ENCODE measurements at places on chromosomes 13 and 19. TPM values are rescaled to one million over a fixed set of nuclear protein-coding genes. Genes with fewer than 3 reads are reported as not detected.

The ZNF556 gene
- not detected for total RNA-seq

The SLITRK6 gene
- total RNA-seq: not detected

DNA sequence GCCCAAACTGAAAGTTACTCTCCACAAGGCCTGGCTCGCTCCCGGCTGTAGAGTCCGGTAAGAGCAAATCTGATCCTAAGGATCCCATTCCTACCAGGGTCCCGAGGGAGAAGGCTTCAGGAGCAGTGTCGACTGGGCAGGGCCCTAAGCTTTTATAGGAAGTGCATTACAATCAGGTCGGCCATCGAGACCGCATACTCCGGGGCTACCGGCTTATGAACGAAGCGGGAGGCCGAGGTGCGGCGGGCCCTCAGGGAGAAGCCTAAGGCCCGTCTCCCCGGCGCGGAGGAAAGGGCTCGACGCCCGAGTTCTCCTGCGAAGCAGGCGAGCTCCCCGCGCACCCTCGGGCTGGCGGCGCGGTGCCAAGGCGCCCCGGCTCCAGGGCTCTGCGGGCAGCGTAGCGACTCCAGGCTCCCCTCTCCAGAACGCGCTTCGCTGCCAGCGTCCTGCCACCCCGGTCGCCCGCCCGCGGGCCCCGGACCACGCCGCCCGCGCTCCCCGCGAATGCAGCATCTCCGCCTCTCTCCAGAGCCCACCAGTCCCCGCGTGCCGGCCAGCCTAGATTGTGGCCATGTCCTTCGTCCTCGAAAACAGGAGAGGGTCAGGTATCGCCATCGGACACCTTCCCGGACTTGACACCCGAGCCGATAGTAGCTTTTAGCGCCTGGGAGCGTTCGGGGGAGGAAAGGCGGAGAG, 1.4 kb downstream of the EFNB2 start:
- no peaks in the 10 kb centered on the region for H3K27me3 ChIP-seq
- peak; percentile 17 for DNase-seq
- H3K36me3 ChIP-seq: peaks cover 36% of the 10 kb centered on the region

GRCh38 chr19:14804765-14805164, 26.4 kb upstream of the ADGRE2 start:
- DNase-seq: no peak
- peaks cover 36% of the 10 kb centered on the region for H3K27me3 ChIP-seq
- no peaks in the 10 kb centered on the region for H3K4me1 ChIP-seq
- no peaks in the 10 kb centered on the region for H3K36me3 ChIP-seq

DNA sequence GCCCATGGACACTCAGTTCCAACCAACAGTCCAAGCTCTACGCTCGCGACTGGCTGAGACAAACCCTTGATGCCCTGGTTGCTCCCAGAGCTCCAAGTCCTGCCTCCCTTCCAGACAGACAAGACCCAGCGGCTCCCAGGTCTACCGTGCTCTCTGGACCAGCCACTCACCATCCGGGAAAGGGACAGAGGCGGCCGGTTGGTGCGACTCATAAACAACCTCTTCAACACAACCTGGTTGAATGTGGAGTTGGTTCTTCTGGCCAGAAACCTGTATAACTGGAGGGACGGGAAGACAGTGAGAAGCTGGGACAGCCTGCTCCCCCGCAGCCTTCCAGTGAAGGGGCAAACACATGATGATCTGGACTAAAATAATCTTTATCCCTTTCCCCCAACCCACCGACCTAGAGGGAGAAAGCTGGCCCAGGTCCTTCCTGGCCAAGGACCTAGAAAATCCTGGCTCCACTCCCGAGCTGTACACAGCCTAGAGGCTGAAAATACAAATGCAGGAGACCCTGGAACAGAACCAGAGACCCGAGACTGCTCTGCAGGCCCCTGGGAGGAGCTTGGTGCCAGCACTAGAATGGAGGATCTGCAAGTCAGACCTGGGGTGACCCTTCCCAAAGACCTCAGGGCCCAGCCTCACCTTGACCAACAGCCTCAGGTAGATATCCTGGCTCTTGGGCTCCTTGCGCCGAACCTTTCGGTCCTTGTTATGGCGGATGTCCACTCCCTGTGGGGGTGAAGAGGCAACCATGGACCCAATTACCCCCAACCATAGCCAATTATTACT, 1.6 kb downstream of the RPL18 start:
- H3K4me3 ChIP-seq: peak overlapping the region; percentile 94
- no peak for DNase-seq
- H3K36me3 ChIP-seq: peaks cover 69% of the 10 kb centered on the region
- no peaks in the 10 kb centered on the region for H3K27me3 ChIP-seq
- H3K4me1 ChIP-seq: peaks cover 54% of the 10 kb centered on the region

DNA sequence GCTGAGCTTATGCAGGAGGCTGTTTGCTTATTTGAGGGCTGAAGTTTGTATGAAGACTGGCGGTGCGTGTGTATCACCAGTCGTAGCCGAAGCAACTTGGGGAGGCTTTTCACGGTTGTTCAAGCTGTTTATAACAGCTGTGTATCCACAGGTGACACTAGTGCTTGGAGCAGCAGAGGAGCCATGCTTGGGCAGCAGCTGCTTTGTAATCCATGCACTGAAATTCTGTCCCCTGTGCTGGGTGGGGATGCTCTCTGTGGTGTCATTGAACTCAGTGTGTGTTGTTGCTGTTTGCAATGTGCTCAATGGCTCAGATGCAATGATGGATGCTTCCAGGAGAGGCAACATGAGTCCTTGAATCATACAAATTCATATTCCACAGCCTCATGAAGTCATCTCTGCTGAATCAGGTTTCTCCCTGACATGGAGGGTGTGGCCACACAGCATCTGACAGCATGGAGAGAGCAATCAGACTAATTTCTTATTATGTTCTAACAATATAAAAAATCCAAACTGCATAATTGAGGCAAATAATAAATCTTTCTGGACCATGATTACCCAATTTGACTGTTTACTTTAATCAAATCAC, 18.8 kb upstream of the GTF3A start:
- H3K4me3 ChIP-seq: no peak overlapping the region
- peaks cover 38% of the 10 kb centered on the region for H3K27me3 ChIP-seq
- H3K4me1 ChIP-seq: peaks cover 17% of the 10 kb centered on the region
- no peak for DNase-seq
- H3K27ac ChIP-seq: no peak overlapping the region

The PGLYRP1 gene
- not detected for total RNA-seq

GRCh38 chr19:47711652-47712242, 1.5 kb upstream of the EHD2 start:
- H3K4me1 ChIP-seq: peaks cover 23% of the 10 kb centered on the region
- peaks cover 43% of the 10 kb centered on the region for H3K36me3 ChIP-seq
- no peak for DNase-seq
- H3K4me3 ChIP-seq: peak overlapping the region; percentile 5
- H3K27me3 ChIP-seq: no peaks in the 10 kb centered on the region

DNA sequence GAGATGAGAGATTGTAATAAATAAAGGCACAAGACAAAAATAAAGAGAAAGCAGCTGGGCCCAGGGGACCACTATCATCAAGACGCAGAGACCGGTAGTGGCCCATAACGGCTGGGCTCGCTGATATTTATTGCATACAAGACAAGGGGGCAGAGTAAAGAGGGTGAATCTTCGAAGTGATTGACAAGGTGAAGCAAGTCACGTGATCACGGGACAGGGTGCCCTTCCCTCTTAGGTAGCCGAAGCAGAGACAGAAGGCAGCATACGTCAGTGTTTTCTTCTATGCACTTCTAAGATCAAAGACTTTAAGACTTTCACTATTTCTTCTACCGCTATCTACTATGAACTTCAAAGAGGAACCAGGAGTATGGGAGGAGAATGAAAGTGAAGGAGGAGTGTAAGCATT, 4.6 kb upstream of the PRKCG start:
- H3K4me1 ChIP-seq: peaks cover 38% of the 10 kb centered on the region
- DNase-seq: no peak
- H3K27ac ChIP-seq: peak overlapping the region; percentile 89

- H3K36me3 ChIP-seq: no peaks in the 10 kb centered on the region
- no peak overlapping the region for H3K4me3 ChIP-seq
- no peaks in the 10 kb centered on the region for H3K4me1 ChIP-seq
Measured at GRCh38 chr19:13003081-13003480, 7.8 kb downstream of the NFIX start.

- H3K36me3 ChIP-seq: peaks cover 66% of the 10 kb centered on the region
- H3K4me1 ChIP-seq: peaks cover 67% of the 10 kb centered on the region
- H3K4me3 ChIP-seq: peak overlapping the region; percentile 91
- DNase-seq: peak; percentile 73
Measured at GRCh38 chr19:44644402-44645016, 799 bp downstream of the PVR start.

- no peak for DNase-seq
- H3K27me3 ChIP-seq: no peaks in the 10 kb centered on the region
- no peak overlapping the region for H3K27ac ChIP-seq
- no peak overlapping the region for H3K4me3 ChIP-seq
- peaks cover 20% of the 10 kb centered on the region for H3K4me1 ChIP-seq
- peaks cover 10% of the 10 kb centered on the region for H3K36me3 ChIP-seq
Measured at GRCh38 chr19:38060331-38060730, 153.3 kb downstream of the SIPA1L3 start.

DNA sequence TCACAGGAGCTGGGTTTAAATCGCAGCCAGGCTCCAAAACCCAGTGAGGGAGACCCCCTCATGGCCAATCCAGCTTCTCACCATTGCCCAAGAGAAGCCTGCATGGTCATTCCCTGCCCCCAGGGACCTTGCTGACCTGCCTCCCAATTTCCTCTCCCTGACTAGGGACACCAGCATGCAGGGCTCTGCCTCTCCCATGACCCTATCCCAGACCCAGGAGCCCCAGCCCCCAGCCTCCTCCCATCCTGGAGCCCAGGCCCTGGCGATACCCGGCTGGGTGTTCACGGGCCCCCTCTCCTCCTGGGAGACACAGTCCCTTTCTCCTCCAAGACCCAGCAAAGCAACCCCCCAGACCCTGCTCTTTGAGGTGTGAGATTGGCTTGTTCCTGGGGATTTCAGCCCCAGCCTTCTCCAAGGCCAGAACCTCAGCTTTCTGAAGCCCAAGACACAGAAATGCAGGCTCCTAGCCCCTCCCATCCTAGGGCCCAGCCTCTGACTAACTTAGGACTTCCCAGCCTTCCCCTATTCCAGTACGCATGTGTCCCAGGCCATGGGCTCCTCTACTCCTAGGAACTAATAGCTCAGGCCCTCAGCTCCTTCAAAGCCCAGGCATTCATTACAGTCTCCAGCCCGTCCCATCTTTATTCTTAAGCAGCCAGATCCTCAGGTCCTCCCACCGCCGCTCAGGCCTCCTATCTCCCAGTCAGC, 1.1 kb downstream of the GYS1 start:
- H3K27ac ChIP-seq: peak overlapping the region; percentile 94
- no peaks in the 10 kb centered on the region for H3K27me3 ChIP-seq
- peak; percentile 53 for DNase-seq
- peaks cover 35% of the 10 kb centered on the region for H3K4me1 ChIP-seq
- peaks cover 61% of the 10 kb centered on the region for H3K36me3 ChIP-seq
- H3K4me3 ChIP-seq: peak overlapping the region; percentile 92

- peak overlapping the region; percentile 96 for H3K4me3 ChIP-seq
- DNase-seq: peak; percentile 61
- H3K36me3 ChIP-seq: peaks cover 63% of the 10 kb centered on the region
- peak overlapping the region; percentile 87 for H3K27ac ChIP-seq
- H3K27me3 ChIP-seq: no peaks in the 10 kb centered on the region
Measured at GRCh38 chr19:35545855-35546381, 492 bp downstream of the TMEM147 start.

The NLRP9 gene
- not detected for total RNA-seq

DNA sequence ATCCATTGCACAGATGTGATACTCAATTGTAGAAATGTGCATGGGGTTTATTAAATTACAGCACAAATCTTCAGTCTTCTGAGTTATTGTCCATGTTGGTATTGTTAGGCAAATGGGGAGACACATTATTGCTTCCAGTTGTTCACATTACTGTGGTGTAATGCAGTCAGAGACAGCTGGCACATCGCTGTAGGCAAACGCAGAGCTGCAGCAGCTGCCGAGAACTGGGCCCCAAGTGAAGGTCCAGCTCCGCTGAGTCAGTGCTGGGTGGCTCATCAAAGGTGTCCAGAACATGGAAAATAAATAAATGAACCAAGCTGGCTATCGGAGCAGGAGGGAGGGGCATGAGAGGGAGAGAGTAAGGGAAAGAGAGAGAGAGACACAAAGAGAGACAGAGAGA, 299.1 kb upstream of the OBI1 start:
- H3K27ac ChIP-seq: no peak overlapping the region
- H3K4me1 ChIP-seq: no peaks in the 10 kb centered on the region
- H3K36me3 ChIP-seq: no peaks in the 10 kb centered on the region
- no peak overlapping the region for H3K4me3 ChIP-seq
- no peak for DNase-seq
- H3K27me3 ChIP-seq: no peaks in the 10 kb centered on the region

- H3K4me3 ChIP-seq: no peak overlapping the region
- H3K4me1 ChIP-seq: no peaks in the 10 kb centered on the region
- peak; percentile 28 for DNase-seq
- no peak overlapping the region for H3K27ac ChIP-seq
Measured at GRCh38 chr13:76813891-76814290, 72.3 kb downstream of the KCTD12 start.

DNA sequence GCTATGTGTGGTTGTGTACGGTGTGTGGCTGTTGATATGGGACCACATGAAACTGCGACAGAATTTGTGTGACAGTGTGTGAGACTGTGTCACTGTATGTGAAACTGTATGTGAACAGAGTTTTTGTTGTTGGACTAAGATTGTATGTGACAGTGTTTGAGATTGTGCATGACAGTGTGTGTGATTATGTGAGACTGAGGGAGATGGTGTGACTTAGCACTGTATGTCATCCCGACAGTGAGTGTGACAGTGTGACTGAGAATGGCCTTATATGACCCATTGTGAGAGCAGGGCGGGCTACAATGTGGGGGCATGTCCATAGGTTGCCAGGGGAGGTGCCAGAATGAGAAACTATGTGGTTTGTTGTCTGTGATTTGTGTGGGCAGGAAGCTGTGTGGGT, 930 bp downstream of the ZNF583 start:
- peaks cover 15% of the 10 kb centered on the region for H3K4me1 ChIP-seq
- H3K27me3 ChIP-seq: no peaks in the 10 kb centered on the region
- H3K36me3 ChIP-seq: peaks cover 16% of the 10 kb centered on the region
- DNase-seq: no peak
- H3K27ac ChIP-seq: no peak overlapping the region

The ATP1A3 gene
- 1.7 TPM for total RNA-seq

- no peak overlapping the region for H3K4me3 ChIP-seq
- DNase-seq: no peak
- H3K27me3 ChIP-seq: no peaks in the 10 kb centered on the region
Measured at GRCh38 chr13:30045916-30046704, 195.7 kb upstream of the UBL3 start.

DNA sequence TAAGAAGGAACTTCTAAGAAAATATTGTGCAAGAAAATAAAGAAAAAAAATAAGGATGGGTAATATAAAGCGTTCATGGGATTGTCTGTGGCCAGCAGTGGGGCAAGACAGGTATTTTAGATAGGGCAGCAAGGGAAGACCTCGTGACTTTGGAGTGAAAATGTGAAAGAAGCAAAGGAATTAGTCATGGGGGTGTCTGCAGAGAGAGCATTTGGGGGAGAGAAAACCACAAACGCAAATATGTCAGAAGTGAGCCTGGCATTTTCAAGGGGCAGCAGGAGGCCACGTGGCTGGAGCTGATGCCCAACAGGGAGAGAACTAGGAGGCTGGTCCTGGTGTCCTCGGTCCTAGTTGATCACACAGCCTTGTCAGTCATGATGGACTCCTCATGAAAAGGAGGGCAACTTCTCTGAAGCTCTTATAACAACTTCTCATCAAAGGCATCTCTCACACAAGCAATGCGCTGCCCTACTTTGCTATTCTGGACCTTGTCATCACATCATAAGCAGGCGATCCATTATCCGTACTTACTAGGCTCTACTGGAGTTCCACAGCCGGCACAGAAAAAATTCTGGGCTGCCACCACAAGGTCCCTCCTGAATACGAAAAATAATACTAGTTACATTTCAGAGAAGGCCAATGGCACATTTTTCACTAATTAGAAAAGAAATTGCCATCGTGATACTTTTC, 31.0 kb downstream of the RUBCNL start:
- no peak for DNase-seq
- H3K36me3 ChIP-seq: no peaks in the 10 kb centered on the region
- H3K4me3 ChIP-seq: no peak overlapping the region
- H3K4me1 ChIP-seq: peaks cover 9% of the 10 kb centered on the region
- no peaks in the 10 kb centered on the region for H3K27me3 ChIP-seq
- no peak overlapping the region for H3K27ac ChIP-seq

Data from Calu3 (cell line).